Stimulated activated CD4-positive, alpha-beta T cell treated with anti-CD3 and anti-CD28 coated beads, Interleukin-1b, Interleukin-23, amount 100 ng/mL, for 1 hour (primary cell): ENCODE measurements at places on chromosomes 4 and X.

- no peak for DNase-seq
Observed at GRCh38 chr4:53960843-53961242, 103.6 kb downstream of the CHIC2 start.

DNA sequence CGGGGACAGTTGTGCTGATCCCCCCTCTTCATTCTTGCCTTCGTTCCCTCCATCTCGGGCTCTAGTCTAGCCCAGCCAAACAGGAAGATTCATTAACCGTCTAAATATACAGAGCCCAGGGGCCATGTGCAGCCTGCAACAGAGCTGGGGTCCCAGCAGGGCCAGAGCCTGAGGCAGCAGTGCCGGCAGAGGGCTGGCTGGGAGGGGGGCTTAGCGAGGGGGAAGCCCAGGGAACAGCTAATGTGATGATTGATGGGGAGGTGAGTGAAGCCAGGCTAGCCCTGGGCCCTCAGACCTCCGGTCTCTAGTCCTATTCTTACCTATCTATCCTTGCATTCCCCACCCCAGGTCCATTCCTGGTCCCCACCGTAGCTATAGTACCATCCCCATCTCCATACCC is 22.3 kb downstream of the EFNB1 start:
- no peak for DNase-seq

DNA sequence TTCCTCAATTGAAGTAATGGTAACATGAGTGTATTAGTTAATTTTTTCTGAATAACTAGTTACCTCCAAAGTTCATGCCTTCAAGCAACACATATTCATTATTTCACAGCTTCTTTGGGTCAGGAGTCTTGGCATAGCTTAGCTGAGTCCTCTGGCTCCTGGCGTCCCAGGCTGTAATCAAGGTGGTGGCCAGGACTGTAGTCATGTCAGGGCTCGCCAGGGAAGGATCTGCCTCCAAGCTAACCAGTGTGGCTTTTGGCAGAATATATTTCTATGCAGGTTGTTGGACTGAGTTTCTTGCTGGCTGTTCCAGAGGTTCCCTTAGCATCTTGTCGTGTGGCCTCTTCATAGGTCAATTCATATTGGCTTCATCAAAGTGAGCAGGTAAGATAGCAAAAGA is 10.0 kb upstream of the HS3ST1 start:
- no peak for DNase-seq

GRCh38 chr4:77599378-77599777 is 6.2 kb upstream of the CXCL13 start:
- DNase-seq = no peak

DNA sequence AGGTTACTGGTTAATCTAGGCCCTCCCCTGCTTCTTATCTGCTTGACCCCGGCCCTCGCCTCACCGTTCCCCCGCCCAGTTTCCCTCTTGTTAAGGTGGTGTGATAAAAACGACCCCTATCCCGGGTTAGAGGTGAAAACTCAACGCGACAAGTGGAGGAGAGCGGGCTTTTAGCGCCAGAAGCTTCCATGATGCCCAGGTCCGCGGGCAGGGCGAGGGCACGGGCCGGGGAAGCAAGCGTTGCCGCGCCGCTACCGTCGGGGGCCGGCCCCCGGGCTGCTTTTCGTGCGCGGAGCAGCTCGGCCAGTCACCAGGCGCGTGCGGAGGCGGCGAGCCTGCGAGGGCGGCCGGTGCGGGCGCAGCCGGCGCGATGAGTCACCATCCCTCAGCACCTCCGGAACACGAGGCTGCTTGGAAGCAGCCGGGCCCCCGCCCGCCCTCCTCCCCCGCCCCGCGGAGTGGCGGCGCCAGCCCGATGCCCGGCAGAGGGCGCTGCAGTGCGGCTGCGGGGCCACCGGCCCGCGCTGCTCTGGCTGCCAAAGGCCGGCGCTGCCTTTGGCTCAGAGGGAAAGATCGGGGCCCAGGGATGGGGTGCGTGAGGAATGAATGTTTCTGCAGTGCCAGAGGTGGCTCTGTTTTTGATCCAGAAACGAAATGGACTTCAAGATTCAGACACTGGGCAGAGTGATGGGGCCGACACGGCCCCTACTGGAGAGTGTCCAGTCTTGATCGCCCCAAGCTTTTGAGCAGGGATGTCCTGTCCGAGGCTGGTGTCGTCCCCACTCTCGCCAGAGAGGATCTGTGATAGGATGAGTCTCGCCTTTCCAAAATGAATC is 107.8 kb downstream of the NHSL2 start:
- peak; percentile 67 for DNase-seq

DNA sequence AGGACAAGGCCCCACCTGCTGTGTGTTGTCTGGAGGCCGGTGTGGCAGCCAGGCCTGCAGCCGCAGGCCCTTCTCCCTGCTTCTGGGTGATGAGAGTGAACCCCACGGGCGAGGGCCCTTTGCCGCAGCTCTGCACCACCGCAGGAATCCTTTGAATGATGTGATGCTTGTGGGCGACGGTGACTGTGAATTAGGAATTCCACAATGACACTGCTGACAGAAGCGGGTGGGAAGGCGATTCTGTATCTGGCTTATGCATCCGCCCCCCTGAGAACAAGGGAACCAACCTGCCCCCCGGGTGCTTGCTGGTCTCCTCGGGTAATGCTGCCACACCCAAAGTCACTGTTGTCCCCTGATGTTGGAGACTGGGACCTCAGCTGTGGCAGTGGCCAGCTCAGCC is 19.5 kb upstream of the MAN2B2 start:
- no peak for DNase-seq

DNA sequence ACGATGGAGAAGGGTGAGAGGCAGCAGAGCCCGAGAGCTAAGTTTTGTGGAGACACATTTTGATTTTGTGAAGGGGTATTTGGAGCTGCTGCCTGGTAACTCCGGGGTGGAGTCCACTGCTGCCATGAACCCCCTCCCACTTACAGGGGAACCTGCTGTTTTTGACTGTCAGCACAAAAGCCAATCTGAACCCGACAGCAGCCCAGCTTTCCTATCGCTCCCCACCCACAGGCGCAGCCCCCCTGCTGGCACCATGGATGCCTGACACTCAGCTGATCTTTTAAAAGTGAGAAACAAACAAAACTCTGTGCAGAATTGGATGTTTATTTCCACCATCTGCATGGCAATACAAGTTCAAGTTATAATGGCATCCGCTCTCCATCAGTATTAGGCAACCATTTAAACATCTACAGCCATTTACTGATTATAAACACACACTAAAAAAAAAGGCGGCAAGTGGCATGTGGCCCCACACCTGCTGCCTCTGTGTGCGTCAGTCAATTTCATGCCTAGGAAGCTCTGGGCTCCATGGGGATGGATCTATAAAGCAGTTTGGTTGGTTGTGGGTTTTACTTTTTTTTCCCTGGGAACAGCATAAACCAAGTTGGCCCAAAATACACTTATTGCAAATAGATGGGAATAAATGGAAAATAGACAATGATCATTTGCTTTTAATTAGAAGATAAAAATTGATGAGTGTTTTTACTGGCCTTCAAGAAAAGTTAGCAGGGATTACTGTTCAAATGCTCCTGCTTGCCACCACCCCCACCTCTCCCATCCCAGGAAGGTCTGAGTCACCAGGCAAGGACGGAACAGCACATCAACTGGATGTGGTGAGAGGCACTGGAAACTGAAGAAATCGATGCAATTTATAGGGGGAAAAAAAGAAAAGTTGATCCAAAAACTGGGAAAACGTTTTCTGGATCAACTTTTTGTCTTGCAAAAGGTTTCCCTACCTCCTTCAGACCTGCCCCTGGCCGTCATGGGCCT is 46.0 kb downstream of the SEPSECS start:
- DNase-seq = no peak

DNA sequence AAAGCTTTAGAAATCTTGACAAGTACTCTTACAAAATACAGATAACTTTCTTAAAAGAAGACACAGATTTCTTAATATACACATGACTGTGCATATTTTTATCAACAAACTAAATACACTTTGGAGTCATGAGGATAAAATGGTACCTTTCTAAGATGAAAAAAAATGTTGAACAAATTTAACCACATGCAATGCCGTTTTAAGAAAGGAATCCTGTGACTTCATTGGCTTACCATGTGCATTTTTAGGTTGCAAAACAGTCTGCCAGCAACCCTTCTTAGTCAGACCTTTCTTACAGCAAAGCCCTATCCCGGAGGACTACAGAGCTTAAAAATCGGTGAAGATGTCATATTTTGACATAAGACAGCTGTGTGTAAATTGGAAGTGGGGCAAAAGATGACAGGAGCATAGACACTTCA is 51.7 kb downstream of the GASK1B start:
- no peak for DNase-seq

DNA sequence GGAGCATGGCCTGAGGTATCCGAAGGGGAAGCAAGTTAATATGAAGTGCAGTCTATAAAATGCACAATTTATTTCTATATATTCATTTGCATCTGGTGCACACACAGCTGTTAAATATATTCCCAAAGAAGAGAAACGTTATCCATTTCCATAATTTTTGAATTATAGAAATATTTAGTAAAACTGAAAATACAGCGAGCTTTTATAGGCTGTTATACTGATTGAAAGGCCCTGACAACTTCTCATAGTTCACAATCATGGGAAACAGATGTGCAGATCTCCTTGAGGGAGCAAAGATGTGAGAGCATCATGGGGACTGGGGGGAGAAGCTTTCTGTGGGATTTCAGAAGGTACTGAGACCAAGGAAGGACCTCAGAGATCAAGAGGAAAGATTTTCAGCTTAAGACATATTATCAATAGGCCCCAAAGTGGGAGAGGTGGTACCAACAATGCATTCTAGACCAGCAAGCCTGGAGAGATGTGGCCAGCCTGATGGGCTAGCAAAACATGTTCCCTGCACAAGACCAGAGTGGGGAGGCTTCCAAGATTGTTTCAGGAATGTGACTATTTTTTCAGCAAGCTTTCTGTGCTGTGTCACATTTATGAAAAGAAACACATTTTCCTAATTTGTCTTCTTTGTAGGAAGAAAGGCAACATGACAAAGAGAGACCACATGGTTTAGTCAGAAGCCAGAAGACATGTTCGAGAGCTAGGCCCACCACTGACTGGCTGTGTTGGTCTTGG is 256.0 kb upstream of the SFRP2 start:
- no peak for DNase-seq

DNA sequence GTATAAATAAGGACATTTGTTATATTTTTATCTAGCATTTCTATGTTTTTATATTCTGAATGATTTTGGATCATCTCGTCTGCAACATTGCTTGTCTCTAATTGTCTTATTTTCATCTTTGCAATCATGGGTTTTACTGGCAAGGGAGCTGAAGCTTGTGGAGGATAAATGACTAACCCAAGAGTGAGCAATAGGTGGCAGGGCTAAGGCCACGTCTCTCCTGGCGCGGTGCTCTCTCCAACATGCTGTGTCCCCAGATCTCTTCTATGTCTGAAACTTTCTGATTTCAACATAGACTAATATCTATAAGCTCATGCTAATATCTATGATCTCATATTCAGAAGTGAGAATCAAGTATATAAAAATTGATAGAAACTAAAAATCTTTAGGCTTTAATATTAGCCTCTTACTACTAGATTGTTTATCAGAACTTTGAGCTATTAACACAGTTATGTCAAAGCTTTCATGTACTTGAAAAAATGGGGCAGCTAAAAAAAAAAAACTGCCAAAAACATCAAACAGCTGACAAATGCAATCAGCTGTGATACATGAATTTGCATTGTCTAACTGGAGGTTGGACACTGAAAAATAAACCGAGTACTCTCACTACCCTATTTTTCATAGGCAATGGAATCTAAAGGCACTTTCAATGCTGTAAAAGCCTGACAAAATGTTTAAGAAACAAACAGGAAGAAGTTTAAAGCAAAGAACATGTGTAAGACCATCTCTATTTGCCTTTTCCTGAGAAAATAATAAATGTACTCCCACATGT is 169.2 kb downstream of the TMA16 start:
- no peak for DNase-seq

DNA sequence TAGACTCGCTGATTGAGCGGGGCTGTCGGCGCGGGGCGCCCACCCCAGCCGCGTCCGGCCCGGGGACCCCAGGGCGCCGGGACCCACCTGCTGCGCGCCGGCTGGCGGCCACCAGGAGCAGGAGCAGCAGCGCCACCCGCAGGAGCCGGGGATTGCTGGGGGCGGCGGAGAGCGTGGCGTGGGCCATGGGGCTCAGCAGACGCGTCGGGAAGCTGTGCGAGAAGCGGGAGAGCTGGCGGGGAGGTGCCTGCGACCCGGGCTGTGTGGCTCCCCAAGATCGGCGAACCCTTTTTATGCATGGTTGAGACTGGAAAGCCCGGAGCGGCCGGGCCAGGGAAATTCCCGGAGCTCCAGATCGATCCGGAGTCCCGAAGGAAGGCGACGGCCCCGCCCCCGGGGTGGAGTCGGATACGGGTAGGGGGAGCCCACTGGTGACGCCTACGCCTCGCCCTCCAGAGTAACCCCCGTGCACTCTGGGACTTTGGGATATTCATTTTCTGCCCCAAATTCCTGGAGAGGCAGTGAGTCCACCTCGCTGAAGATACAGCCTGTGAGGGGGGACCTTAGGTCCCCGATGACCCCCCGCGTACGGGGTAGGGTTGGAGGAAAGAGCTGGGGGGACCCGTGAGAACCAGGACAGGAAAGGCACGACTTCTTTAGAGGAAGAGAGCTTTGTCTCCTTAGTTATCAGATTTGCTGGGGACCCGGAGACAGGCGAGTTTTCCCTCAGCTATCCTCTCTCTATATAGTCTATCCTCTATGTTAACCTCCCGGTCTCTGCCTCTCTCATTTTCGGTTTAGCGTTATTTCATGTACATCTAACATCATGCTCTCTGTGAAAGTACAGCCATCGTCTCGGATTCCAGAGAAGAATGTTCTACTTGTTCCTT is at the start of gene CXCL3:
Gene CXCL3 (minus strand): TSS at position 265 of the 890 bp plus-strand sequence. CDS start 78 bp downstream, at position 187.
- DNase-seq = no peak

- DNase-seq = no peak
Observed at GRCh38 chr4:24995346-24995919, 35.3 kb downstream of the LGI2 start.

DNA sequence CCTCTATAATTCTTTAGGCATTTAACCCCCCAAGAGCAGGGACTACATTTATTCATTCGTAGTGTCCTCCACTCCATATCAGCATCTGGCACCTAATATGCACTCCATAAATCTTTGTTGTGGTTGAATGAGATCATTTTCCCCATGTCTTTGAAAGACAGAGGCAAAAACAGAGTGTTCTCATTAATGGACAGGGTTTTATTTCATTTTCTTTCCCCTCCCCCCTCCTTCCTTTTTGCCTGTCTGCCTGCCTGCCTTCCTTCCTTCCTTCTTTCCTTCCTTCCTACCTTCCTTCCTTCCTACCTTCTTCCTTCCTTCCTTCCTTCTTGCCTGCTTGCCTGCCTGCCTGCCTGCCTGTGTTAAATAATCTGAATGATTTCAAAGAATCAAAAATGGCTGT is 83.2 kb downstream of the SHROOM3 start:
- no peak for DNase-seq

- DNase-seq = no peak
Observed at GRCh38 chrX:146448791-146449190, 360.8 kb upstream of the CXorf51B start.

DNA sequence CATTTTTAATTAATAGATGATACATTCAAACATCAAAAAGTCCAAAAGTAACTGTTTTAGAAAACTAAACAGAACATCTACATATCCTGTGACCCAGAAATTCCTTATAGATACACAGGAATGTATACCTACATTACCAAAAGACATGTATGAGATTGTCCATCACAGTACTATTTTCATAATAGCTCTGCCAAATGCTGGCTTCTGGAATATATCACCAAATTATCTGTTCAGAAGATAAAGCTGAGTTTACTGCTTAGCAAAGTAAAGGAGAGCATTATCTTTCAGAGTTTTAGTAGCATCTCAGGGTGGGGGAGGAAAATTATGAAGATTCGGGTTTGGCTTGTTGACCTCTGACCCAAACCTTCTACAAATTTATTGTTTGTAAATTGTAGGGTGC is 368.9 kb upstream of the SLC7A11 start:
- no peak for DNase-seq
